H9 (cell line): ENCODE measurements at places on chromosomes 2 and 18. TPM values are rescaled to one million over a fixed set of nuclear protein-coding genes. Genes with fewer than 3 reads are reported as not detected.

DNA sequence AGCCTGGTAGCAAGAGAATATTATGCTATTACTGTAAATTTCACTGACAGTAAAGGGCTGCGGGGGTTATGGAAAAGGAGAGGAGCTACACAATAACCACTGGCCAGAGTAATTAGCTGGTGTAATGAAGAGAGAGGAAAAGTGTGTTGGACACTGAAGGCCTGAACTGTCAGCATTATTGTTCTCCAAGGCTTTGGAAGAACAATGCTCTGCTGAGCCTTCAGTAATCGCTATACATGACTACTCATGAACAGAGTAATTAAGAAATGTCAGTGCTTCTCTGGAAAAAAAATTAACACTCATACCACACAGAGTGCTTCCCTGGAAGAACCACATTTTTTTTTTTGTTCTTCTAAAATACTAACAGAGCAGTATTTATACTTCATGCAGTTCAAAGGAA is 931.3 kb downstream of the CPS1 start:
- no peak for DNase-seq

GRCh38 chr2:28594000-28594331 is 98.1 kb downstream of the PLB1 start:
- no peak for DNase-seq

The SERPINB10 gene
- total RNA-seq: not detected in 2 replicates

DNA sequence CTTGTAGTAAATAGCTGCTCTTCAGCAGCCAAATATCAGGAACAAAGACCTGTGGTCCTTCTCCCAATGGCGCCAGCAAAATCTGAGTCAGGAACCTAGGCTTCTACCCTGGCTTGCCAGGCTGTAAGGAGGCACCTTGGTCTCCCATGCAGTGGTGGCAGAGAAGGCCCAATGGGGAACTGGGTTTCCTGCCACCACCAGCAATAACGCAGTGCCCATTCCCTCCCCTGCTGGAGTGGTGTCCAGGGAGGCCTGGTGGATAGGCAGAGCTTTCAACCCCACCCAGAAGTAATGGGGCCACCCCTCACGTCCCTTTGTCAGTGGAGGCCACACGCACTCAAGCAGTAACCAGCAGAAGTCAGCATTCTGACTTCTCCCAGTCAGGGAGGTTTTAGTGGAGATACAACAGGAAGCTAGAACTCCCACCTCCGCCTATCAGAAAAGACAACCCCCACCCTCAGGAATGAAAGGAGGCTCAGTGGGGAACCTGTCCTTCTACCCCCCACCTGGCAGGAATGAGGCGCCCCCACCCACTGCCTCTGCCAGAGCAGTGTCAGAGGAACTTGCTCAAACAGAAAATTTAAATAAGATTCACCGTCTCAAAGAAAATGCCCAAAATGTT is 132.4 kb downstream of the COPS8 start:
- DNase-seq: peak; percentile 54

The NAT8 gene
- total RNA-seq: not detected in 2 replicates

GRCh38 chr2:208042041-208042440 is 16.7 kb upstream of the PLEKHM3 start:
- DNase-seq: no peak

GRCh38 chr2:60493804-60494387 is 59.6 kb downstream of the BCL11A start:
- no peak for DNase-seq

The RGPD6 gene
- total RNA-seq: 14.4 and 18.0 TPM in 2 replicates

- no peak for DNase-seq
Observed at GRCh38 chr18:11336241-11336640, 186.9 kb upstream of the PIEZO2 start.

GRCh38 chr18:59041819-59042815 is 97.6 kb upstream of the SEC11C start:
- DNase-seq: no peak

- DNase-seq: no peak
Observed at GRCh38 chr2:137973280-137973679, 9.0 kb downstream of the HNMT start.

The TDRD15 gene
- not detected in 2 replicates for total RNA-seq

The C2orf78 gene
- 0.07 and 0.09 TPM in 2 replicates for total RNA-seq

The DNAH7 gene
- 0.09 TPM in 1 of 2 replicates, not detected in the other for total RNA-seq

The TUBA3D gene
- total RNA-seq: 0.18 TPM in 1 of 2 replicates, not detected in the other

- no peak for DNase-seq
Observed at GRCh38 chr2:144152817-144153271, 367.1 kb downstream of the ZEB2 start.

- no peak for DNase-seq
Observed at GRCh38 chr2:127575941-127576432, 40.5 kb downstream of the MYO7B start.

- DNase-seq: no peak
Observed at GRCh38 chr2:211204456-211204855, 648.1 kb downstream of the CPS1 start.

- DNase-seq: no peak
Observed at GRCh38 chr2:233041722-233042323, 9.4 kb downstream of the NEU2 start.

DNA sequence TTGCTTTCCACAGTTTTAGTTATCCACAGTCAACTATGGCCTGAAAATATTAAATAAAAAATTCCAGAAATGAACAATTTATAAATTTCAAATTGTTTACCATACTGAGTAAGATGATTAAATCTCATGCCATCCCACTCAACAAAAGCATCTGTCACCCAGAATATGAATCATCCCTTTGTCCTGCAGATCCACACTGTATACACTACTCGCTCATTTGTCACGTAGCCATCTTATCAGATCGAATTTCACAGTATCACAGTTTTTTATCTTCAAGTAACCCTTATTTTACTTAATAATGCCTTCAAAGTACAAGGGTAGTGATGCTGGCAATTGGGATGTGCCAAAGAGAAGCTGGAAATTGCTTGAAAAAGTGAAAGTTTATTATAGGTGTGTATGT is 291.8 kb upstream of the LRATD1 start:
- DNase-seq: no peak

GRCh38 chr2:119416299-119416923 is 15.2 kb upstream of the TMEM37 start:
- DNase-seq: no peak

DNA sequence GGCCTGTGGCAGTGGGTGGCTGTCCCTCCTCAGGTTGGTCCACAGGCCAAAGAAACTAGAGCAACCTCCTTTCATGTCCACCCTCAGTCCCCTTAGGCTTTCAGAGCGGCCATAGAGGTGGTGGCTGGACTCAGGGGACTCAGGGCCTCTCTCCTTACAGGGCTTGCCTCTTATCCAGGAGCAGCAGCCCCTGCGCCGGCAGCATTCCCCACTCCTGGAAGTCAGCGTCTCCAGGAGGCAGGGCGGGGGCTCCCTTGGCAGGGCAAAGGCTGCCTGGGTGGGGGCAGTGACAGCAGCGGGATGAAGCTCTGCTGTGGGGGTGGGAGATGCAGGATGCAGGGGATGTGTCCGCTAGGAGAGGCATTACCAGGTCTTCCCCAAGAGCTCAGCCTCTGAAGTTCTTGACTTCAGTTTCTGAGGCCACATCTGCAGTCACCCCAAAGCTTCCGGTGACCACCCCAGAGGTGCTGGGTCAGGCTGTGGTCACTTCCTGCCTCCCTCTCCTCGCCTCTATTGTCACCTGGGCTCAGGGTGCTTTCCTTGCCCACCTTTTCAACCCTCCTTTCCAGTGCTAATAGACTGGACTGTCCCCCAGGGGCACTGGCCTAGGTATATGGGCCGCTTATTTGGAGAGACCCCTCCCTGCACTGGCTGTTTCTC is 8.6 kb upstream of the GPR55 start:
- peak; percentile 22 for DNase-seq

GRCh38 chr18:11980494-11981191 is 664 bp upstream of the IMPA2 start:
- peak; percentile 100 for DNase-seq

GRCh38 chr2:127004893-127005600 is 101.9 kb downstream of the BIN1 start:
- DNase-seq: no peak

- no peak for DNase-seq
Observed at GRCh38 chr2:160977376-160977775, 182.9 kb upstream of the TANK start.

- DNase-seq: peak; percentile 98
Observed at GRCh38 chr2:96138179-96139145, at the start of gene ASTL. ASTL (minus strand) TSS chr2:96138502; CDS start chr2:96138436, 66 bp downstream.

The SRD5A2 gene
- total RNA-seq: not detected in 2 replicates

The CTNNA2 gene
- 4.5 and 5.5 TPM in 2 replicates for total RNA-seq

DNA sequence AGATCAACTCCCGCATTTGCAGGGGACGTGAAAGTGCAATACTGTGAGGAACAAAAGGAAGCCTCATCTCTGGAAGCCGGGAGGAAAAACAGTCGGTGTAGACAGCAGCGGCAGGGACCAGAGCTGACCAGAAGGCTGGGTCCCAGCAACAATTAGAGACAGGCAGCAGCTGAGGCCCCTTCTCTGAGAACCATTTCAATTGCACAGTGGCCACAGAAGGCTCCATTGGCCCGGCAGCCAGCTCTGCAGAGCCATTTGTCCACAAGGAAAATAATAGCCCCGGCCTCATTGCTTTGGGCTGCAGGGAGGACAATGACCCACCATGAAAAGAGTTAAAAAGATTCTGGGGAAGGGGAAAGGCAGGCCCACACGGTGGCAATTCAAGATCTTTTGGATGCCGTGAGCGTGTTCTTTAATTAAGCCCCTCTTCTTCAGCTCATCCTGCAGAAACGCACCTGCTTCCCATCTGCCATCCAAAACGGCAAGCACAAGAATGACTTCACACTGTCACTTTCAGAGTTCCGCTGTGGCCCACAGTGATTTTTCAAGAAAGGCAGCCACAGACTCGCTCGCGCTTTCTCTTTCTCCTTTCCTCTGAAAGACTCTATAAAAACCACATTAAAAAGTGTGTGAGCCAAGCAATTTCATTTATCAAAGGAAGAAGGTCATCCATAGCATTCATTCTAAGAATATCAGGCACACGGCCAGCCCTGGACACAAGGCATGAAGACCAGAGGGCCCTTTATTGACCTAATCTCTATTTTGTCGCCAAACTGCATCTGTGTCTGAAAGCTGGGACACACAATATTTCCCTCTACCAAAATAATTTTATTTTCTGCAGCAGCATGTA is 293.6 kb downstream of the SOX11 start:
- no peak for DNase-seq

- DNase-seq: peak; percentile 83
Observed at GRCh38 chr2:172234716-172235691, 132.3 kb upstream of the DLX2 start.

The ALK gene
- total RNA-seq: not detected in 2 replicates
